ENCODE measurements at places on chromosomes 11 and 22.
A peak's percentile ranks its signal among the peaks of the same experiment; 100 is the strongest.

GRCh38 chr22:36442506-36443197 is 38.8 kb downstream of the TXN2 start:
- DNase-seq: no peak

- no peak for DNase-seq
Measured at GRCh38 chr11:44269369-44270351, 40.3 kb downstream of the ALX4 start.

DNA sequence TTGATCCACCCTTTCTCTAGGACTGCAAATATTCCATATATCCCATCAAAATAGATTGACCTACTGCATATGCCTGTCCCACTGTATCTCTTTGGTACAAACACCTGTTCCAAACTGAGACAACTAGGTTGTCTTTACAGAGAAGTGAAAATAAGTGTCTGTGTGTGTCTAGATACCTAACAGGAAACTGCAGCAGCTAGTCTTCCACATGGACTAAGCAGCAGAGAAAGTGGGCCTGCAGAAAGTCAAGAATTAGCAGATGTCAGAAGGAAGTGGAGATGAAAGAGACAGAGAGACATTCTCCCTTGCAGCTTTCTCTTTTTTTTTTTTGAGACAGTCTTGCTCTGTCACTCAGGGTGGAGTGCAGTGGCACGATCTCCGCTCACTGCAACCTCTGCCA is 3.9 kb upstream of the RAB39A start:
- no peak for DNase-seq

GRCh38 chr11:99884750-99885149 is 802.3 kb upstream of the ARHGAP42 start:
- DNase-seq: no peak

DNA sequence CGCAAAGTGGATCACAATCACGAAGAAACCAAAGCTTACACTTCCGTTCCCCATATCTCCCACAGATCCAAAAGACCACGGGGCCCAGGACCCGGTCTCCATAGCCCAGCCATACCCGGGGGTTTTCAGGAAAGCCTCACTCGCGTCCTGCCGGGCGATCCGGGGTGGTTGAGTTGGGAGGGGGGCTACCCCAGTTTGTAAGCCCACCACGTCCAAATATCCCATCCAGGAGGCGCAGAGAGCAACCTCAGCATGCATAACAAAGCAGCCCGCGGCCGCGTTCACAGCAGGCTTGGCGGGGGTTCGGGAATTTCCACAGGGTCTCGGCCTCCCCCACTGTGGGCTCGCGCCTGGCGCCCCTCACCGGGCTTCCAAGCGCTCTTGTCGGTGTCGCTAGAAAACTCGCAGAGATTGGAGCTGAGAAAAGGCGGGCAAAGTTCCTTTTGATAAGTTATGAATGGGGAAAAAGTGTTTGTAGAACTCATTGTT is 9.5 kb downstream of the SDF2L1 start:
- DNase-seq: peak; percentile 38

DNA sequence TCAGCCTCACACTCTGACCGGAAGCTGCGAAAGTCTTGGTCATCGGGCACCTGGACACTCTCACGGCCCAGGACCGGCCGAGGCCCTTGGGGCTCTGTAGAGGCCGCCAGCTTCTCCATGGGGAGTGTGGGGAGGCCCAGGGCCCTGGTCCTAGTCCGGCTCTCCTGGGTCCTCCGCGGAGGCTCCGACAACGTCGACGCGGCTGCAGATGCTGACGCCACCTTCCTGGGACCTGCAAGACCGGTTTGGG is 12.9 kb downstream of the STARD10 start:
- DNase-seq: peak; percentile 45

- no peak for DNase-seq
Measured at GRCh38 chr11:64056213-64056785, 20.6 kb downstream of the FLRT1 start.

DNA sequence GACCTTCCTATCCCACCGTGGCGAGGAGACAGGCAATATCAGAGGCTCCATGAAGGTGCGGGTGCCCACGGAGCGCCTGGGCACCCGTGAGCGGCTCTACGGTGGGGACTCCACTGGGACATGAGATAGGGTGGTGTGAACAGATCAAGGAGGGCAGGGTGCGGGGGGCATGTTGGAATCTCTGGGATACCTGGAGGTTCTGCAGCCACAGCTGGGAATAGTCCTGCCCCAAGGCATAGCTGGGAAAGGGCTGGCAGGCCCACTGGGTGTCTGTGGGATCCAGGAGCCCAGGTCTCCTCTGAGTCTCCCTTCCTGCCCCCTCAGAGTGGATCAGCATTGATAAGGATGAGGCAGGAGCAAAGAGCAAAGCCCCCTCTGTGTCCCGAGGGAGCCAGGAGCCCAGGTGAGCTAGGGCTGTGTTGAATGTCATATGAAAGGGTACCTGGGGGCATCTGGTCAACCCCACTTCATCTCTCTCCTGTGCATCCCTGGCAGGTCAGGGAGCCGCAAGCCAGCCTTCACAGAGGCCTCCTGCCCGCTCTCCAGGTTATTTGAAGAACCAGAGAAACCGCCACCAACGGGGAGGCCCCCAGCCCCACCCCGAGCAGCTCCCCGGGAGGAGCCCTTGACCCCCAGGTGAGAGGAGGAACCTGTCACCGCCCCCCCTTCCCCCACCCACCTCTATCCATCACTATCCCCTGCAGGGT is 8.5 kb downstream of the PHOX2A start:
- no peak for DNase-seq

GRCh38 chr22:32850591-32851517 is 49.3 kb downstream of the TIMP3 start:
- peak; percentile 82 for DNase-seq

- peak; percentile 78 for DNase-seq
Measured at GRCh38 chr11:119907122-119907851, 178.3 kb upstream of the NECTIN1 start.

- peak; percentile 37 for DNase-seq
Measured at GRCh38 chr11:117825538-117826189, 1.1 kb upstream of the FXYD2 start.

GRCh38 chr11:124467381-124467927 is 22.0 kb upstream of the OR8B8 start:
- DNase-seq: no peak

GRCh38 chr22:23670378-23671295 is 20.2 kb upstream of the RGL4 start:
- DNase-seq: peak; percentile 38

DNA sequence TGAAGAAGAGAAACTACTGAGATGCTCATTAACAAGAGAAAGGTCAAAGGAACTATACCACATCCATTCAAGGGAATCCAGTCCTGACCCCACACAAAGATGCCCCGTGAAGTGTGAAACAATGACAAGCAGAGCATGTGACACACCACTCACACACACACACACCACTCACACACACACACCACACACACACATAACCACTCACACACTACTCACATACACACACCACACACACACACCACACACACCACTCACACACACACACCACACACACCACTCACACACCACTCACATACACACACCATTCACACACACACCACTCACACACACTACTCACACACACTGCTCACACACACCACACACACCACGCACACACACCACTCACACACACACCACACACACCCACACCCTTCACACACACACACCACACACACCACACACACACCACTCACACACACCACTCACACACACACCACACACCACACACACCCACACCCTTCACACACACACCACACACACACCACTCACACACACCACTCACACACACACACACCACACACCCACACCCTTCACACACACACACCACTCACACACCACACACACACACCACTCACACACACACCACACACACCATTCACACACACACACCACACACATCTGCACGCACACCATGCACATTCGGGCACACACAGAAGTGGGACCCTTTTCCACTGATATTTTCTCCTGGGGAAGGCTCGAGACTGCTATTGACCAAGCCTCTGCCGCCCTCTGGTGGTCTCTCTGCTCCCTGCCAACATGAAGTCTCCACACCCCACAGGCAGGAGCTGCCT is 32.0 kb upstream of the COMT start:
- DNase-seq: peak; percentile 78

- no peak for DNase-seq
Measured at GRCh38 chr22:30648825-30649224, 13.2 kb downstream of the SLC35E4 start.

DNA sequence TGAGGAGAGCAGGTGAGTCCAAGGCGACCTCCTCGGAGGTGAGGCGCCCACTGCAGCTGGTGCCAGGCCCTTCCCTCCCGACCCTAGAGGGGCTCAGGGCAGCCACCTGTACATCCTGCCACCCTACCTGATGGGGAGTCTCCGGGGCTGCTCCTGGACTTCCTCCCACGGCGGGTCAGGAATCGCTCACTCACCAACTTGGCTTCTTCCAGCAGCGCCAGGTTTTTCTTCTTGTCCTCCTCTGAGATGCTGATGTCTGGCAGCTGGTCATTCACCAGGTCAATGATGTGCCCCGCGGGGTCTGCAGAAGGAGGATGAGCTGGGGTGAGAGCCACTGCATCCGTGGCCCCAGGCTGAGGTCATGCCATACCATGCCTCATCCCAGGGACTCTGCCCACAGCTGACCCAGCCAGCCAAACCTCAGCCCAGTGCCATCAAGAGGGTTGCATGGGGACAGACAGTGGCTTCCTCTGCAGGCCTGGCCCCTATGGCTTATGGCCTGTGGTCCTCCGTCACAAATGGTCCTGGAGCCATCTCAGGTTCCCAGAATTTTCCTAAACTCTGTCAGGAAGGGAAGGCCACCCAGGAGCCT is 61.0 kb upstream of the LYVE1 start:
- DNase-seq: no peak

DNA sequence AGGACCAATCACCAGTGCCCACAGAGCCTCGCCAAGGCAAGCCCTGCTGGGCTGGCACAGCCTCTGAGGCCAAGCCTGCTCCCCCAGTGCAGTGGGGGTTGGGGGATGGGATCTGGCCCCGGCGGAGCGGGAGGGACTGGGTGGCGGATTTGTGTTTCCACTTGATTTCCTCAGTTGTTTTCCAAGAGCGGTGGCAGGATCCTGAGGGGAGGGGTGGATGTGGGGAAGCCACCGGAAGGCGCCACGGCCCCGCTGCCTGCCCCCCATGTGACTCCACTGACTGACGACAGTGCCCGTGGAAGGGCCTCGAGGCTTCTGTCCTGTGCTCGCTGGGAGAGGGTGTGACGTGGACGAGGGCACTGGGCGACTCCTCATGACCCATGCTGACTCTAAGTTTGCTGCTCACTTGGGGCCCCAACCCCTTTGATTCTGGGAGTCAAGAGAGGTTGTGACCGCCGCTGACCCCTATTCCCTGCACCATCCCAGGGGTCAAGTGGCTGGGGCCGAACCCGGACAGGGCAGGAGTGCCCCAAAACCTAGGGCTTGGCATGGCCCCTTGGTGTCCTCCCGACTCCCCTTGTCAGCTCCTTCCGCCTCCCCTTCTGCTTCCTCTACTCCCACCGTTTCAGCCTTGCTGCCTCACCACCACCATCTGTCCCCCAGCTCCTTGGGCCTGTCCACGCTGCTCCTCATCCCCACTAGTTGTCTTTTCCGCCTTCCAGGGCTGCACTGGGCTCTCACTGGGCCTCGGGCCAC is 23.5 kb upstream of the PICK1 start:
- DNase-seq: no peak

DNA sequence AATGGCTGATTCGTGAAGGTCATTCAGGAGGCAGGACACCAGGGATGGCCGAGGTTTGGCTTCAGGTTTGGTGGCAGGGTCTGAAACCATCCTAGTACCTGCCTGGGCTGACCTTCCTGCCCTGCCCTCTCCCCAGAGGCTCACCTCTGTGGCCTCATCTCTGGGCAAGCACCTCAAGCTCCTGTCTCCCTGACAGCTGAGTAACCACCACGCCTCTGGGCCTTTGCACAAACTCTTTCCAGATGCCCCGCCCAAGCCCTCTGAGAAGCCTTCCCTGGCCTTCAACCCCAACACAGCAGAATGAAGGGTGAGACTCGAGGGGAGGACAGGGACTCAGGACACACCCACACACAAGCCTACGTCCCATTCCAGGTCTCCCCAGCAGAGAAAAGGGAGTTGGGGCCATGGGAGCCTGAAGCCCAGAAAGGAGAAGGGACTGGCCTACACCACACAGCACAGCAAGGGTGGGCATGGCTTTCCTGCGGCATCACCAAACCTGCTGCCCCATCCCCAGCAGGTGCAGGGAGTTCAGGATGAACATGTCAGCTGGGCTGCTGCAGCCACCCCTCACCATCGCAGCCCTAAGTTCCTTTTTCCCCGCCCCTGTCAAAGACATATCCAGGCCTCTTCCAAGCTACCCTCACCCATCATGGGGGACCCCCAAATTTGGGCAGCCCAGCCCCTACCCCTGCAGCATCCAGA is 2.4 kb downstream of the SHISA8 start:
- no peak for DNase-seq

DNA sequence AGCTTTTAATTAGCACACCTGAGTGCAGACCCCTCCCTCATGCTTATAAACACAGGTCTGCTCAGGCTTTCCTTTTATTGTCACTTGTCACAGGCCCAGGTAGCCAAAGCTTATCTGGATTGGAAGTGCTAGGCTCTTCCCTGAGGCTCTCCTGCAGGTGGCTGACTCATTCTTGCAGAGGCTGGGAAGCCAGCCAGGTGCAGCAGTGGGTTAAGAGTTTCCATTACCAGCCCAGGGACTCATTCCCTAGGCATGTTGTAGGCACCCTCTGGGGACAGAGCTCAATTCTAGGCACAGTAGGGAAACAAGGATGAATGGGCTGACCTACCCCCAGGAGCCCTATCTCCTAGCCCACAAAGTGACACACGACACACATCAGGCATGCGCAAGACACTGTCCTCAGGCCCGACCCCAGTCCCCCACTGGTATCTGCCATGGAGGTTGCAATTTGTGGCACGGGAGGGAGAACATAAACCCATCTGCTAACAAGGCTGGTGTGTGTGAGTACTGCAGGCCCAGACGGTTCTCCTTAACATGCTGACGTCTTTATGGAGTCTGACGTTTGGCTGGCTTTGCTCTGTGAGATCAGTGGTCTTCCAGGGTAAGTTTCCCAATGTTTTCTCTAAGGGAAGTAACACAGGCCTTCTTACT is 94.2 kb downstream of the ABTB2 start:
- DNase-seq: peak; percentile 77

DNA sequence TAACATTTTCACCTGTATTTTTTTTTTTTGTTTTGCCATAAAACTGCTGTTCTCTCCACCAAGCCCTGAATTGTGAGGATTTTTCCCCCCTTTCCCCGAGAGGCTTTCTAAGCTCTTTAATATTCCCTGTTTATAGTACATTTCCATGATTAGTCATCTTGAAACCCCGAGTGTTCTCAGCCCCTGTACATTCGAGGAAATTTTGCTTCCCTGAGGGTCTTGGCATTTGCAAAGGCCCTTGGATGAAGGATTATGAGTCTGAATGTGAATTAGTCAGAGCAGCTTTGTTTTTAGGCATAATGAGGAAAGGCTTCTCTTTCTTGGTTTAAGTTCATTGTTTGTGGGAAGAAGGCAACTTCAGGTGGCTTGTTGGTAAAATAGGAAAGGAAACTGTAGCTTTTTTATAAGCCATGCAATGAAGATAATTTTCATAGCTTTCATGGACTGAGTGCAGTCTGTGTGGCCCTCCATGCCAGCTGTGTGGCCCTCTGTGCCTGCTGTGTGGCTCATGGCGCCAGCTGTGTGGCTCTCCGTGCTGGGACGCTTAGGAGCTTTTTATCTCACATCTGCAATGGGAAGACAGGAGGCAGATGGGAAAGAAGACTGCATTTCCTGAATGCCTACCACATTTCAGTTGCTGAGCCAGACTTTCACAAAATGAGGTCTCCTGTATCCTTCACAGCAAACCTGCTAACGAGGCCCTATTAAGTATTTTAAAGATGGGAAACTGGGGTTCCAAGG is 129.0 kb downstream of the TEAD1 start:
- no peak for DNase-seq

GRCh38 chr11:62004473-62004872 is 37.0 kb upstream of the FTH1 start:
- no peak for DNase-seq
